ENCODE measurements at places on chromosomes 6 and 20.
A peak's percentile ranks its signal among the peaks of the same experiment; 100 is the strongest.

GRCh38 chr6:149249370-149250357 is 67.8 kb upstream of the TAB2 start:
- no peak for DNase-seq

GRCh38 chr6:56370561-56371211 is 123.3 kb upstream of the COL21A1 start:
- DNase-seq: no peak

- DNase-seq: no peak
Observed at GRCh38 chr6:154427446-154427845, 70.8 kb upstream of the IPCEF1 start.

DNA sequence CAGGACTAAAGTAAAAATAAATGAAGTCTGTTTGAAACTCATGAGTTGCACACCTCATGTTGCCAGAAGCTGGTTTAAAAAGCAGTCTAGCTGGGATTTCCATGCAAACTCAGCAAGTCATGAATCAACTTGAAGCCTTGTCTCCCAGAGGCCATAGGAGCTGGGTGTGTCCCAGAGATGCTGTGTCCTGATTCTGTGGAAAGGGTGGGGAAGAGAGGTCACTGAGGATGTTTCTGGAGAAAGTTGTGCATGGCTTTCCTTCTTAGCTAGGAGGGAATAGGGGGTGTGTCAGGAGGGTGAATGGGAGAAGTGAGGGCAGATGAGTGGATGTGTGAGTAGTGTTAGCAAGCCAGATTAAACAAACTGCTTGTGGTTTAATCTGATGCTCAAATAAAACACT is 111.3 kb downstream of the ADAT2 start:
- no peak for DNase-seq

- DNase-seq: no peak
Observed at GRCh38 chr6:130889423-130889822, 62.2 kb downstream of the SMLR1 start.

GRCh38 chr6:92000112-92000511 is 1413.2 kb upstream of the MAP3K7 start:
- DNase-seq: no peak

- no peak for DNase-seq
Observed at GRCh38 chr20:19886661-19887288, 128.7 kb downstream of the RIN2 start.

DNA sequence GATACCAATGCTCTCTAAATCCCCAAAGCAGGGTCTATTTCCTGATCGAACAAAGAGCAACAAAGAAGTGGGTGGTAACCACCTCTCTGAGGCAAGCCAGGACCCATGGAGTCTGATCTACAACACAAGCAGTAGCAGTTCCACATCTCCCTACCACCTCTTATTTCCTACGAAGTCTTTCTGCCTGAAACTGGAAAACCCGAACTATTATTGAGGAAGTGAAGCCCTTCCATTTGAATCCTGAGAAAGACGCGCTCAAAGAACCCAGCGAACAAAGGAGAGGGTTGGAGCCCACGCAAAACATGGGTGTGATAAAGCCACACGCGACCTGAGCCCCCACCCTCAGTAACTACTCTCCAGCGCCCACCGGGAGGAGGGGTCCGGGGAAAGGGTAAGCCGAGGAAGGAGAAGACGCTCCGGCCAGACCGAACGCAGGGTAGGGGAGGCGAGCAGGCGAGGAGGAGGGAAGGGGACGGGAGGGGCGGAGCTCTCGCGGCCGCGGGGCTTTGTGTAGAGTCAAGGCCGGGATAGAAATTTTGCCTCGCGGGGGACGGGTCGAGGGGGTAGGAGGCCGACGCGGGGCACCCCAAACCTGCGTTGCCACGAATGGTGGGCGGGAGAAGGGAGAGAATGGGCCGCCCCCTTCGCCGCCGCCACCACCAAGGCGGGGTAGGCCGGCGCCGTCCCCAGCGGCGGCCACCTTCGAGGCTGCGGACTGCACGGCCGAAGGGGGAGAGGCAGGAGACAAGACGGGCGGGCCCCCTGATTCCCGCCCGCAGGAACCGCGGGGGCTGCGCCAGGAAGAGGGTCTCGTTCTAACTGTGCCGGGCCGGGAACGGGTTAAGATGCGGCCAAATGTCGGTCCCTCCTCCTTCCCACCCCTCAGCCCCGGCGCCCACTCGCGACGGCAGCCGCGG is 802 bp downstream of the HDAC2 start:
- DNase-seq: peak; percentile 33

- no peak for DNase-seq
Observed at GRCh38 chr6:150091476-150091875, 22.6 kb upstream of the ULBP3 start.

DNA sequence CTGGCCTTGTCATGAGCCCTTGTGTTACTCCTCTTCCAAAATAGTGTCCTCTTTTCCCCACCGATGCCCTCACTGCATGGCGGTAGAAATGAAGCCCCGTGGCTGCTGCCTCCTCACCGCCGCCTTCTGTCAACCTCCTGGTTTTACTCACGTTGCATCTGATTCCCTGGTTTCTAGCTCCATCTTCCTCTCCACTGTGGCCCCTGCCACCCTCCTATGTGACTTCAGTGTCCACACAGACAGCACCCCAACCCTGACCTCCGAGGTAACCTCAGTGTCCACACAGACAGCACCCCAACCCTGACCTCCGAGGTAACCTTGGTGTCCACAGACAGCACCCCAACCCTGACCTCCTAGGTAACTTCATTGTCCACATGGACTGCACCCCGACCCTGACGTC is 122.8 kb upstream of the THBS2 start:
- DNase-seq: no peak

GRCh38 chr6:143708889-143709288 is 31.1 kb downstream of the PHACTR2 start:
- DNase-seq: no peak

DNA sequence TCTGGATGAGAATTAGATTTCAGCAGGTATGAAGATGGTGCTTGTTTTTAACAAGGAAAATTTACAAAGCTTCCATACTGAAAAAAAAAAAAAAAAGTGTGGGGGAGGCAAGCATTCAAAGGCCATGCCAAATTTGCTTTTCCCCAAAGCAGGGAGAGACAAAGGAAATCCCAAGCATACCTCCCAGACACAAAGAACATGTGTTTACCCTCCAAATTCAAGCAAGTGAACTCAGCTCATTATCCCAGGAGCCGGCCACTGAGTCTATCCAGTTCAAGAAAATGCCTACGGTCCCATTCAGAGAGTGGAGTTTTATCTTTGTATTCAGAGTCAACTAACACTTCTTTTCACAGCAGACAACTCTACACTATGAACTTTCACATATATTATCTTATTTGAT is 102.7 kb upstream of the ID4 start:
- DNase-seq: no peak

GRCh38 chr20:37919389-37920040 is 16.6 kb downstream of the VSTM2L start:
- DNase-seq: no peak

DNA sequence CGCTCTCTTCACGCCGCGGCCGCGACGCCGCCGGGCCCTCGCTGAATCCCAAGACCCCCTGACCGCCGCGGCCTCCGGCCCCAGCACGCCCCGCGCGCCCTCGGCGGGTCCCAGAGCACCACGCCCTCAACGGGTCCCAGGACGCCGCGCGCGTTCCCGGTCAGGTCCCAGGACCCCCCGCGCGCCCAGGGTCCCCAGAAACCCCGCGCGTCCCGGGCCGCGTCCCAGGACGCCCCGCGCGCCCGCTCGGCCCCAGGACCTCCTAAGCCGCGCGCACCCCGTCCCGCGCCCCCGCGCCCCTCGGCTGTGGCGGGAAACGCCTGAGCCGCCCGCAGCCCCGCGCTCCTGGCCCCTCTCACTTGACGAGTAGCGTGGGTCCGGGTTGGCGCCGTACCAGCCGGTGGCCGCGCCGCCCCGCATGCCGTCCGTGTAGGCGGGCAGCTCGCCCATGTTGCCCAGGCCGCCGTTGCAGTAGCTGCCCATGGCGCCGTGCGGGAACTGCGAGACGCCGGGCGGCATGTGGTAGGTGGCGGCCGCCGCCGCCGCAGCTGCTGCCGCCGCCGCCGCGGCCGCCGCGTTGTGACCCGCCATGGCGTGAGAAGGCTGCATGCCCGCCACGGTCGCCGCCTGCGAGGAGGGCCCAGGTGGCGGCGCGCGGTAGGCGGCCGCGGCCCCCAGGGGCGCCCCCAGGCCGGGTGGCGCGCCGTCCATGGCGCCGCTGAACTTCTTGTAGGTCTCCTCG is 556 bp downstream of the NKX2-4 start:
- no peak for DNase-seq

DNA sequence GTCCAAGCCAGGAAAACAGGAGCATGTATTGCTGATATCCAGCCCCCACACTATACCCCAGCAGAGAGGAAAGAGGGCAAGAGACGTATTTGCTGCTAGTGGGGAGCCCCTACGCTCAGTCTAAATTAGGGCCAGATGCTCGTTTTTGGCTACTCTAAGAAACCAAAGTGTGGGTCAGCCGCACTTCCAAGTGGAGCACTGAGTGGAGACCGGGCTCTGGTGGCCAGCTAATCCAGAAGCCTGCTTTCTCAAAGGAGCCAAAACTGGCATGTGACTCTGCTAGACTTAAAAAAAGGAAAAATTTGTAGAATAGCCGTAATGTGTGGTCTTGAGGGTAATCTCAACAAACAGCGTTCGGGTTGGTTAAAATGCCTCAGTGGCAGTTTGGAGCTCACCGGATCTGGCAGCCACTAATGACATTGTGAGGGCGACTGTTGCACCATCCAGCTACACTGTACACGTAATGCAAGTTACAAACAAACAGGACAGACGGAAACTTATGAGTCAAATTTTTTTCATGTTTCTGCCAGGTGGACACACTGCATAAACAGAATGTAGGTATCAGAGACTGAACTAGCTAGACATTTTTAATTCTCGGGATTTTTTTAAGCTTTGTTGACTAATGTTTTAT is 230.9 kb downstream of the FOXC1 start:
- DNase-seq: no peak

DNA sequence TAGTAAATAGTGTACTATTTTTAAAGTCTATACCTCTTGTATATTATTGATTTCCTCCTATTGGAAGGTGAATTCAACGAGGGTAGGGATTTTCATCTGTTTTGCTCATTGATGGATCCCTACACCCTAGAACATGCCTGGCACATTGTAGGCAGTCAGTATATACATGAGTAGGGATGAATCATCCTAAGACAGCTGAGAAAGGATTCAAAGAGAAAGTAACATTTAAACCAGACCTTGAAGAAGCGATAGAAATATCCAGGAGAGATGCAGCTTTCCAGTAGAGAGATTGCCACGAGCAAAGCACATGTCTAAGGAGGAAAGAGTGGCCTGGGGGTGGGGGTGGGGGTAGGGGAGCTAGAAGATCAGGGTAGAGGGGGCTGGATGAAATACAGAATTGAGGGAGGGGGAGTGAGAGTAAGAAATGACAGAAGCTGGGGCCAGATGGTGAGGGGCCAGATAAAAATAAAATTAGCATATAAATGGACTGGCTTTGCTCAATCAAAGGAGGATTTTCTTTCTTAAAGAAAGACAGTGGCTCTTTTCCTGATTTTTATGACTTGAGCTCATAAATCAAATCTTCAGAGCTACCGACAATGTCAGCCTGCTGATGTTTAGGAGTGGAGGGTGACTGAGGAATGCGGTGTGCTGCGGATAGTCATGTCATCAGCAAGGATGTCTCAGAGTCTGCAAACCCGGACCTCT is 168.2 kb downstream of the SAMD5 start:
- no peak for DNase-seq
